ENCODE measurements at places on chromosomes 12 and 14.

DNA sequence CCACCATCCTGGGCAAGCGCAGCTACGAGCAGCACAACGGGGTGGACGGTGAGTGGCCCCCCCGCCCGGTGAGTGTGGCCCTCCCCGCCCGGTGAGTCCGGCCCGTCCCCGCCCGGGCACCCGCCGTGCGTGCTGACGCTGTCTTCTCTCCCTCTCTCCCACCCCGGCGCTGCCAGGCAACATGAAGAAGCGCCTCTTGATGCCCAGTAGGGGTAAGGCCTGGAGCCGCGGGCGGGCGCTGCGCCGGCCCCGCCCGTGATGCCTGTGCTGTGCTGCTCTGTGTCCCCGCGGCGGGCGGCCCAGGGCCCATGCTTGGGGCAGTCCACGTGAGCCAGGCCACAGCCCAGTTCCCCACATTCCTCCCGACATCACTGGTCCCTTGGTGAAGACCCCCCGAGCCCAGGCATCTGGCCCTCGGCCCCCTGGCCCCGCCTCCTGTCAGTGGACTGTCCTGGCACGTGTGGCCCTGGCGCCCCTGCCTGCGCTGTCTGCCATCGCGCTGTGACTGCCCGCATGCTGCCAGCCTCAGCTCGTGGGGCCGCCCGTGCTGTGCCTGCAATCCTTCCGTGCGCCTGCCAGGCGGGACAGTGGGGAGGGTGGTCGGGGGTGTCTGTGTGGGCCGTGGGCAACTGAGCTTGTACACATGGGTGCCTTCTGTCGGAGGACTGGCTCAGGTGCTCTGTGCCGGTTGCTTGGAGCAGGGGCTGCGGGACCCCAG is 7.9 kb upstream of the CRIP2 start:
- DNase-seq, result no peak

DNA sequence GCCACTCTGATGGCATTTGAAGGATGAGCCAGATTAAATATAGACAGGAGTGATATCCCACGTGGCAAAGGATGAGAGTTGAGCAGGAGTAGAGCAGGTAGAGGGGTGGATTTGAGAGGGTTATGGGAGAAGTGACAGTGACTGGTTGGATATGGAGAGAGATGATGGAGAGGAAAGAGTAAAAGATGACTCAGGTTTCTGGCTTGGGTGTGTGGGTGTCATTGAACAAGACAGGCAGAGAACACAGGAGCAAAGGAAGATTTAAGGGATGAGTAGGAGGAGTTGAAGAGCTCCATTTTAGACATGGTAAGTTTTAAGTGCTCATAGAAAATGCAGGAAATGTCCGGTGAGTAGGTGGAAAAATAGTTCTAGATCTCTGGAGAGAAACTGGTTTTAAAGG is 136.9 kb downstream of the EGLN3 start:
- no peak for DNase-seq

DNA sequence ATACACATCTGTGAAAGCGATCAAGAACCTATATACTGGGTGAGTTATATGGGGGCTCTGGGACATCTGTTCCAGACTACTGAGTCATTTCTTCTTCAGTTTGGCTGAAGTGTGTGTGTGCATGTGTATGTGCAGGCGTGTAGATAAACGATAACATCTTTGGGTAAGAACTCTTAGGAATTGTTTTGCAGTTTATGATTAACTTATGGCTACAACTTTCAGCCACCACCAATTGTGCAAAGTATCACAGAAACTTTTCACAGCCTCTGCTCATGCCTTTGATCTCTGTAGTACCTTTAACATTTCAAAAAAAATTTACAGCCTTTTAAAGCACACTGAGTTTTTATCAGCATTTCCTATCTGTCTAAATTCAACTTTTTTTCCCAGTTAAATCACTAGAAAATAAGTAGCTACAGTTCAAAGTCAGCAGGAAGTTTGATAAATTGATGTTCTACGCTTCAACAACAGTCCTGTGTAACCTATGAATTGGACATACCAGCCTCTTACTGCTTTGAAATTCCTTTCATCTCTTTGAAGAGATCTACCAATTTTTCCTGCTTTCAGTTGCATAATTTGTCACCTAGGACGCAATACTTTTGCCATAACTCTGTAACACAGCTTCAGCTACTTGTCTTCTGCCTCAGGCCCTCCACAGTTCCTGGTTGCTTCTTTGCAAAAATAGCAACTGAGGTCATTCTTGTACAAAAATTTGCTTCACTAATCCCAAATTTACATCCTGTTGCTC is 43.0 kb downstream of the PPM1H start:
- DNase-seq, result no peak

- no peak for DNase-seq
Observed at GRCh38 chr14:53621433-53621832, 335.2 kb downstream of the BMP4 start.

DNA sequence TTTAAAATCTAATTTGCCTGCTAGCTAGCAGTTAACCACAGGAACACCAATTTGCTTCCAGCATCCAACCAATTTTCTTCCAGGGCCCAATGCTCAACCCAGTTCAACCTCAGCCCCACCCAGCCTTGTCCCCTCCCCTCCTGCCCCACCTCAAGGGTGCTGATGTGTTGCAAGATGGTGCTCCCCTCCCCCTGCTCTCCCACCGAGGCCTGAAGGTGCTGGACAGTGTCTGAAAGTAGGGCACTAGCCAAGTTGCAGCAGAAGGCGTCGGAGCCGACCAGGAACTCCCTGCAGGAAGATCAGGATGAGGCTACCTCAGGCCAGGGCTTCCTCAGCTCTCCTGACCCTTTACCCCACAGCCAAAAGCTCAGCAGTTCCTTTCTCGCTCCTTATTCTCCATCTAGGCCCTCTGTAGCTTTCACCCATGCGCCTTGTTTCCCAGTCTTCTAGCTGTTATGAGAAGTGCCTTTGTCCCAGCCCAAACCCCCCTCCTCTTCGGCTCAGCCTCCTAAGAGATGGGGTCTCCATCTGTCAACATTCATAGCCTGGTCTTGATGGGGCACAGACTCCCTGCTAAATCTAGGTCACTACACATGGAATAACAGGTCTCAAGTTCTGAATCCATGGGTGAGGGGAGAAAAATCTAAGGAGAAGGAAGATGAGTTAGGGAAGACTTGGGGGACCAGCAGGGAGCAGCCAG is 3.6 kb downstream of the STAT6 start:
- DNase-seq, result no peak

GRCh38 chr12:50018968-50019367 is 6.3 kb downstream of the RACGAP1 start:
- DNase-seq, result no peak

DNA sequence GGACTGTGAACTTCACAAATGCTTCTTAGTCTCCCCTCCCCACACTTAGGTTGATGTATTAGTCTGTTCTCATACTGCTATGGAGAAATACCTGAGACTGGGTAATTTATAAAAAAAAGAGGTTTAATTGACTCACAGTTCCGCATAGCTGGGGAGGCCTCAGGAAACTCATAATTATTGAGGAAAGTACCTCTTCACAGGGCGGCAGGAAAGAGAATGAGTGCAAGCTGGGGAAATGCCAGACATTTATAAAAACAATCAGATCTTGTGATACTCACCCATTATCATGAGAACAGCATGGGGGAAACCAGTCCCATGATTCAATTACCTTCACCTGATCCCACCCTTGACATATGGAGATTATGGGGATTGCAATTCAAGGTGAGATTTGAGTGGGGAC is 178.8 kb downstream of the SLC38A4 start:
- no peak for DNase-seq

- no peak for DNase-seq
Observed at GRCh38 chr14:96138241-96138640, 66.4 kb upstream of the BDKRB2 start.

DNA sequence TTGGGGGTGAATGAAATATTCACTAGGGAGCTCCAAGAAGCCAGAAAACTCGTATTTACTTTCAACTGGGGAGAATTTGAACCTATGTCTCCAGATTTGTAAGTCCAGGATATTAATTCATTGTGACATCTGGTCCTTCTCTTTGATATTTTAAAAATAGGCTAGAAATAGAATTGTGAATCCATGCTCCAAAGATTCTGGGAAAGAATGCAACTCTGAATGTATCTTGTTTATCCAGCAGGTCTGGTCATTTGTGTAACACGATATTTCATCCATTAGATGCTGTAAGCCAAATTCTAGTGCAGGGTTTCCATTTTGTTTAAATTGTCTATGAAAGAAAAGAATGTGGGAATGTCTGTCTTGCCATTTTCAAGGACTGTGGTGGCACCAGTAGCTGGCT is 334.7 kb downstream of the BMP4 start:
- no peak for DNase-seq

GRCh38 chr12:5134861-5135525 is 91.3 kb downstream of the KCNA5 start:
- DNase-seq, result no peak

GRCh38 chr12:13436696-13437391 is 240.3 kb downstream of the EMP1 start:
- no peak for DNase-seq

GRCh38 chr14:31854508-31855075 is 222.5 kb upstream of the ARHGAP5 start:
- DNase-seq, result no peak

DNA sequence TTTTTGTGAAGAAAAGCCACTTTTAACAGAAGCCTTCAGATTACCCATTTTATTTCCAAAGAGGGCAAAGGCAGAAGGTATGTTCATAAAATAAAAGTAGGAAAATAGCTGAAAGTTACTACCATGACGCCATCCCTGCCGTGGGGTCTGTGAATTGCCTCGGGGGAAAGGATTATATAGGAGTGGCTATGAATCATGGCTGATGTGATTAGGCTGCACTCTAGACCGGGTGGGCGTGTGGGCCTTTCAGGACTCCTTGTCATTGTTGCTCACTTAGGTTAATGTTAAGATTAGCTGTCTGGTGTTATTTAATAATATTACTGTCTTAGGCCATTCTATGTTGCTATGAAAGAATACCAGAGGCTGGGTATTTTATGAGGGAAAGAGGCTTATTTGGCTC is 195.5 kb downstream of the EGLN3 start:
- DNase-seq, result no peak

DNA sequence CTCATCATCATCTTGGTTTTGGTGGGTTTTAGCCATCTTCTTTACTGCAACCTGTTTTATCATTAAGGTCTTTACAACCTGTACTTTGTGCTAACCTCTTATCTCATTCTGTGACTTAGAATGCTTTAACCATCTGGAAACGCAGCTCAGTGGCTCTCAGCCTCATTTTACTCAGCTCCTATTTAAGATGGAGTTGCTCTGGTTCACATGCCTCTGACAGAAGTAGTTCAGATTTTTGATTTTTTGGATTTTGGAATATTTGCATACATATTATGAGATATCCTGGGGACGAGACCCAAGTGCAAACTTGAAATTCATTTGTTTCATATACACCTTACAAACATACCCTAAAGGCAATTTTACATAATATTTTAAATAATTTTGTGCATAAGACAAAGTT is 10.7 kb downstream of the SLC38A1 start:
- no peak for DNase-seq

- DNase-seq, result no peak
Observed at GRCh38 chr14:99562856-99563748, 40.9 kb downstream of the CCDC85C start.

- no peak for DNase-seq
Observed at GRCh38 chr14:39665075-39665475, 232.8 kb upstream of the FBXO33 start.

DNA sequence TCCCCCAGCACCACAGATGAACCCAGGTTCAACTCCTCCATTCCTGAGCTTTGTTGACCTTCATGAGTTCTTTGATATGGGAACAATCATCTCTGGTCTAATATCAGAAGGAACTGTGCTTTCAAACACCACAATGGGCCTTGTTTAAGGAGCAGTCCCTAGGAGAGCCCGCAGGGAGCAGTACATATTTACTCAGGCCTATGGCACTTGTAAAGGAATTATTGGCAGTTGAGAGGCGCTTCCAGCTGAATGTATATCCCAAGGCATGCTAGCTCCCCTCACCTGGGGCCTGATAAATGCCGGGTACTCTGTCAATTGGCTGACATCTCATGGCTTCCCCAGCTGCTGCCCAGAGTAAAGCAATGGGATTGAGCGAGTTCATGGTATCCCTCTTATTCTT is 76.2 kb downstream of the ZFP36L1 start:
- DNase-seq, result no peak

- DNase-seq, result no peak
Observed at GRCh38 chr12:124769163-124769530, 94.5 kb downstream of the SCARB1 start.

- DNase-seq, result no peak
Observed at GRCh38 chr14:64899958-64900357, 14.3 kb upstream of the CHURC1 start.

DNA sequence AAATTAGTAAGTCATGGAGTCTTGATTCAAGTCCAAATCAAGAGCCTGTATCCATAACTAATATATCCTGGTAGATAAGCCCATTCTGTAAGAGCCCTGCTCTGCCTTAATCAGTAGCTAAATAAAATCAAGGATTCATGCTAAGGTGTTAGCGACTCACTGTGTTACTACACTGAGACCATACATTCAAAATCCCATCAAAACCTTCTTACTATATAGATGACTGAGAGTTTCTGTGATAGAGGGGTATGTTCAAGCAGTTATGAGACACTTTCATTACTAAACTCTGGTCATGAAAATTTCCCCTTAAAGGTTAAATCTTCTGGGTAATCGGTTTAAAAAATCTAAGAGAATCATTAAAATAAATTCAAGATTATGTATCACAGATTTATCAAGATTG is 78.5 kb downstream of the MDGA2 start:
- DNase-seq, result no peak

GRCh38 chr12:12684375-12685106 is 11.4 kb downstream of the GPR19 start:
- peak; percentile 95 for DNase-seq

DNA sequence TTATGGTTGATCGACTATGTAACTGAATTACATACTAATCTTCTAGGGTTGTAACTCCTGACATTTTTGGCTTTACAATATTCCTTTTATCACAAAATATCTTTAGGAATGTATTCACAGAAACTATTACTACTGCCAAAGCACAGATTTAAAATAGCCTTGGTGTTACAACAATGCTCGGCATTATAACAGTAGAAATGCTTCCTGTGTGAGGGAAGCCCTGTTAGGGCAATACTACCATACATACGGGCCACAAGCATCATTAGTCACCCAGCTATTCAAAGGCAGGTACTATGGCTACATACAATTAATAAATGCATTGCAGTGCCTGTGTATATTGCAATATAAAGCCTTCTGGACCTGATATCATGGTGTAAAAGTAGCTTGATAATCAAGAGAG is 517.8 kb downstream of the C12orf50 start:
- DNase-seq, result no peak

Measured in NCI-H187 (cell line).